NCI-H1105 treated with DMSO at 0.1 percent for 48 hours (cell line): ENCODE measurements at places on chromosomes 6 and 20.

- DNase-seq = no peak
Observed at GRCh38 chr6:147909640-147910039, 401.1 kb downstream of the SAMD5 start.

DNA sequence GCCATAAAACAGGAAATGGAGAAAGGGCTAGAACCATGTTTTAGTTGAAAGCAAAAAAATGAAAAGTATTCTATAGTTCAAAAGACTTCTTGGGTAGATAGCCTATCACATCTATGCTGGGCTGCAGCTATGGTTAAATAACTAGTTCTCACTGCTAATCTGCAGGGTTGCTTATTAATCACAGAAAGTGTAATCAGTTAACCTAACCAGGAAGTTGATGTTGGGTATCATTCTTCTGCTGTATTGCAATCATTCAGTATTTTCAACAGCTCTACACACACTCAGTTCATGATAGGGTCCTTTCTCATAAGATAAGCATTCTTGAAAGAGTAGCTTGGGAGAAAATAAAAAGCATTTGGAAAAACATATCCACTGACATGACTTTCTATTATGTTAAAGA is 135.2 kb upstream of the TCF21 start:
- no peak for DNase-seq

- DNase-seq = no peak
Observed at GRCh38 chr20:51360451-51361201, 181.9 kb downstream of the NFATC2 start.

- no peak for DNase-seq
Observed at GRCh38 chr6:108652375-108652774, 91.7 kb downstream of the FOXO3 start.

DNA sequence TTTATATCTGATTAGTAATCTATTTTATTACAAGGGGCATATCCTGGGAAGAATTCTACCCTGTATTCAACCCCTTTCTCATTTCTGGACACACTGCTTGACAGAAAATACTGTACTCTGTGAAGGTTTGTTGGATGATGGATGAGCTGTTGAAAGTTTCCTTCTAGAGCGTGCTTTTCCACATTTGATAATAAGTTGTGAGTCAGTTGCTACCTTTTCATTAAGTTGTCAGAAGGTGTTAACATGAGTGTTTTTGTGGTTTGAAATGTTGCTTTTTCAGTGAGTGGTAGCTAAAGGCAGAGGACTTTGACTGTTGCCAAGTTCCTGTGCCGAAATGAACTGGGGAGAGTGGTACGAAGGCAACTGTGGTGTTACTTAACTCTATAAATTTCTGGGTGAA is 3.9 kb upstream of the ECI2 start:
- DNase-seq = no peak

DNA sequence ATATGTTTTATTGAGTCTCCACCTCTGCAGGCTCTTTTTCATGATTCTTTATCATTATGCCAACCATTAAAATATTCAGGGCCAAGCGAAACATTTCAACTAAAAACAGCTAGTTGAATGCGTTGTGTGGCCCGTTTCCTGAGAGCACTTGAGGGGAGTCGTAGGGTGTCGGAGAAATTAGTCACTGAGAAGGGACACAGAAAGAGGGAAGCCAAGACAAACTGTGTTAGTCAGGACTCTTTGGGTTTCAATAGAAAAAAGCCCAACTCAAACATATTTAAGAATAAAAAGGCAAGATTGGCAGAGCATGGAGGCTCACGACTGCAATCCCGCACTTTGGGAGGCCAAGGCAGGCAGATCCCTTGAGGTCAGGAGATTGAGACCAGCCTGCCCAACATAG is 58.9 kb downstream of the MAFB start:
- no peak for DNase-seq

DNA sequence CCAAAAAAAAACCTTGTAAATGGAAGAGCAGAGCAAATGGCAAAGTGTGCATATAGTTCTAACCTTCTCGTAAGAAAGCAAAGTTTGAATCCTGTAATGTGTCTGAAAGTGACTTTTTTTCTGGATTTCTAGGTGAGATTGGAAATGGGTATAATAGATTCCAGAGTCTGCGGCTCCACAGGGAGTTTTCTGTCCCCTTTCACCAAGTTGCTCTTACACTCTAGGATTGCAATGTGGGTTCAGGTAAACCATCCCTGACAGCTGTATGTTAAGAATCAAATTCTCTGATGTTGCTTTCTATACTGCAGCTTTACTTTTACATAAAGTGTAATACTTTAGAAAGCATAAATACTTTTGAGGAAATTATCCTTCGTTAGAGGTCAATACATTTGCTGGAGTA is 260.1 kb downstream of the PRL start:
- no peak for DNase-seq

- DNase-seq = peak; percentile 50
Observed at GRCh38 chr20:2800521-2801285, at the start of gene CPXM1. Gene CPXM1 (minus strand): TSS chr20:2800627. CDS start chr20:2800572, 55 bp downstream.

DNA sequence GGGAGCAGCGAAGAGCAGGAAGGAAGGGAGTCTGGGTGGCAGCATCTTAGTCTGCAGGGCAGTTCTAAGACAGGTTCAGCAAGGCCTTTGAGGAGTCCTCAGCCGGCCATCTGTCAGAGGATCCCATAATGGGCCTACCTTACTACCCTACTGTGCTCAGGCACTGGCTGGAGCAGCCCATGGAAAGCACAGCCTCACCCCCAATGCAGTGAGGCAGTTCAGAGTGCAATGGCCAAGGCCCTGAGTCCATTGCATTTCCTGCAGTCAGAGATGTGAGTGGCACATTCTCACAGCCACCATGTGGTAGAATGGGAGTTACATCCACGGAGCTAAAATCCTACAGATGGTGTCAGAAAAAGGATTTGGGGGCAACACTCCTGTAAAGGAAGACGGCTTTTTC is 19.4 kb upstream of the OVOL2 start:
- DNase-seq = no peak

GRCh38 chr6:13229205-13230085 is 98.9 kb downstream of the TBC1D7 start:
- no peak for DNase-seq

GRCh38 chr20:12575352-12576095 is 433.2 kb upstream of the SPTLC3 start:
- DNase-seq = no peak

- no peak for DNase-seq
Observed at GRCh38 chr6:39044181-39044580, 4.4 kb upstream of the GLP1R start.

GRCh38 chr6:64811119-64811518 is 895.9 kb downstream of the EYS start:
- no peak for DNase-seq
